ENCODE measurements at places on chromosomes 12 and 14.

GRCh38 chr12:52802442-52802841 lies 6.5 kb upstream of the KRT3 start:
- H3K4me3 ChIP-seq = no peak overlapping the region
- H3K27me3 ChIP-seq = no peaks in the 10 kb centered on the region
- no peaks in the 10 kb centered on the region for H3K36me3 ChIP-seq
- no peak for DNase-seq
- H3K4me1 ChIP-seq = peaks cover 21% of the 10 kb centered on the region
- H3K27ac ChIP-seq = no peak overlapping the region

- H3K4me1 ChIP-seq = peaks cover 7% of the 10 kb centered on the region
- no peaks in the 10 kb centered on the region for H3K36me3 ChIP-seq
- H3K27ac ChIP-seq = no peak overlapping the region
- H3K27me3 ChIP-seq = no peaks in the 10 kb centered on the region
Observed at GRCh38 chr12:8985213-8985754, 4.1 kb upstream of the KLRG1 start.

DNA sequence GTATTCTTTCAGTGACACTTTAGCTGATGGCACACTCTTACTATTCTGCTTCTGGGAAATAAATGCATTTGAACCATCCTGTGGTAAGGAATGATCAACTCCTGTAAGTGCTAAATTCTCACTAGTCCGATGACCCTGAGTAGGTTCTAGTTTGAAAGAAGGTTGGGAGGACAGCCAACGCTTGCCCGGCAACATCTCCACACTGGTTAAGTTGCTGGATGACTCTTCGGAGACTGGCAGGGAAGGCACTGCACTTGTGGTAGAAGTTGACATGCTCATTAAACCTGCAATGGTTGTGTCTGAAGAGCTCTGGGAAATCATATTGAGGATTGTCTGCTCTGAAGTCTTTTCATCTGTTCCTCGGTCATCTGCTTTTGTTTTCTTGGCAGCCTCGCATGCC lies 12.0 kb upstream of the KANSL2 start:
- DNase-seq = no peak
- no peak overlapping the region for H3K4me3 ChIP-seq
- H3K4me1 ChIP-seq = peaks cover 3% of the 10 kb centered on the region
- no peak overlapping the region for H3K27ac ChIP-seq
- no peaks in the 10 kb centered on the region for H3K27me3 ChIP-seq

- DNase-seq = no peak
- H3K4me1 ChIP-seq = no peaks in the 10 kb centered on the region
- no peak overlapping the region for H3K4me3 ChIP-seq
- no peaks in the 10 kb centered on the region for H3K36me3 ChIP-seq
Observed at GRCh38 chr12:42892702-42893551, 303.4 kb upstream of the PRICKLE1 start.
